ENCODE measurements at places on chromosomes 4 and X.
A peak's percentile ranks its signal among the peaks of the same experiment; 100 is the strongest.

DNA sequence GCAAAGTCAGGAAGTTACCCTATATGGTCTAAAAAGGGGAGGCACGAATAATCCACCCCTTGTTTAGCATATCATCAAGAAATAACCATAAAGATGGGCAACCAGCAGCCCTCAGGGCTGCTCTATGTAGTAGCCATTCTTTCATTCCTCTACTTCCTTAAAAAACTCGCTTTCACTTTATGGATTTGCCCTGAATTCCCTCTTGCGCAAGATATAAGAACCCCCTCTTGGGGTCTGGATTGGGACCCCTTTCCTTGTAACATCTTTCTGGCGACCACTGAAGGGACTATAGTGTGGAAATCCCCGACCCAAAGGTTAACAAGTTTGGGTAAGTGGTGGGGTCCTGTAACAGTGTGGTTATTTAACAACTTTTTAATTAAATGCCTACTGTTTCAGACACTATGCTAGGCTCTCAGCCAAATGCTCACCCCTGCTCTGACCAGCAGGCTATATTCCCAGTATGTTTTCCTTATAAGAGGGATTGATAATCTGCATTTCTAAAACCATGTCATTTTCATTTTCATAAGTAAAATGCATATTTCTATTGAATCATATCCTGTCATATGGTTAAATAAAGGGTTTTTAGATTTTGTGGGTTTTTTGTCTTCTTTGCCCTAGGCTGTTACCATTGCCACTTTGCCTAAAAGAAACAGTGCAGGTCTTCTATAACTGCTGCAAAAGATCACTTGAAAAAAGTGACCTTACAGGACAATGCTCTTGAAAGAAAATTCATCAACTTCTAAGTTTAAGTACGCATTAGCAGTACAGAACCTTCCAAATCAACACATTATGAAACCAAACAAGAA, 41.5 kb downstream of the ANAPC10 start:
- DNase-seq: no peak

GRCh38 chrX:114964374-114964773, 53.0 kb downstream of the IL13RA2 start:
- no peak for DNase-seq

GRCh38 chr4:55069248-55069647, 56.1 kb downstream of the KDR start:
- DNase-seq: no peak

DNA sequence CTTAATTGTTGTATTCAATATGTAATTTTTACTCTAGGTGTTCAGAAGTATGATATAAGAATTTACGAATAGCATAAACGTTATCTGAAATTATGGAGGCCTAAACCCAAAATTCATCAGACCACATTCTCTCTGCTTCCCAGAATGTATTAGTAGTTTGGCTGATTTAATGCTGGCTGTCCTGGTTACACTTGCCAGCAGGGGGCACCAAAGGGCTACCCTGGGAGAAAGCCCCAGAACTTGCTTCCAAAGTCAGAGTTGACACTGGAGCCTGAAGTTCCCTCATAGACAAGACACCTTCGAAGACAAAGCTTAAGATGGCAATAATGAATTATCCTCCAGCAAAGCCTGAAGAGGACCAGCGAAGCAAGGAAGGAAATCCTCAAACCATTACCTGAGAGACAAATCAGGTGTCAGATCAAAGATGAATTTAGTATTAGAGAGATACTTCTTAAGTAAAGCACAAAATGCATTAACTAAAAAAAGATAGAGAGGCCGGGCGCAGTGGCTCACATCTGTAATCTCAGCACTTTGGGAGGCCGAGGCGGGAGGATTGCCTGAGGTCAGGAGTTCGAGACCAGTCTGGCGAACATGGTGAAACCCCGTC, 11.3 kb upstream of the ANOS1 start:
- DNase-seq: peak; percentile 46

DNA sequence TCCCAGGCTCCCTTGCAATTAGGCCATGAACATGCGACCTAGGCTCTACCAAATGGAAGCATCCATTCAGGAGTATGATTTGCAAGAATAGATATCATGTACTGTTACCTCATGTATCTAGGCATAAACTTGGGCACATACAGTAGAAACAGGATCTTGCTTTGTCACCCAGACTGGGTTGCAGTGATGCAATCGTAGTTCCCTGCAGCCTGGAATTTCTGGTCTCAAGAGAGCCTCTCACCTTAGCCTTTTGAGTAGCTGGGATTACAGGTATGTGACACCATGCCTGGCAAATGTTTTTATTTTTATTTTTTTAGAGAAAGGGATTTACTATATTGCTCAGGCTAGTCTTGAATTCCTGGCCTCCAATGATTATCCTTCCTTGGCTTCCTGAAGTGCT, 994.2 kb downstream of the ADGRL3 start:
- DNase-seq: no peak

GRCh38 chr4:183543435-183543834, 38.6 kb downstream of the ING2 start:
- DNase-seq: no peak

DNA sequence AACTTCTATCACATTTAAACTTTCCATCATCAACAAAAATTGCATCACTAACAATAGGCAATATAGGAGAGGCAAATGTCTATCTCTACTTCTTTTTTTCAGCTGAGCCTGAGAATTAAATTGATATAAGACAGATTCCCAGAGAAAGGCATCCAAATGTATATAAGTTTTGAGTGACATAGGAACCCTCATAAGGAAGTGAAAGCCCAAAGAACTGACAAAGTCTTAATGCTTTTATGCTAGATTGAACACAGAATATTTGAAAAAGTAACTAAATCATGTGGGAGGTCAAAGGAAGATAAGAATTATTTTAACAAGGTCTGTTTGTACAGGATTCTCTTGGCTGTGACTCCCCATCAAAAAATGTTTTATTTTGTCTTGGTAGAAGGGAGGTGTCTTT, 714.9 kb downstream of the GRXCR1 start:
- no peak for DNase-seq

- DNase-seq: no peak
These were observed 1.8 kb downstream of the TLL1 start for GRCh38 chr4:165874791-165875371.

DNA sequence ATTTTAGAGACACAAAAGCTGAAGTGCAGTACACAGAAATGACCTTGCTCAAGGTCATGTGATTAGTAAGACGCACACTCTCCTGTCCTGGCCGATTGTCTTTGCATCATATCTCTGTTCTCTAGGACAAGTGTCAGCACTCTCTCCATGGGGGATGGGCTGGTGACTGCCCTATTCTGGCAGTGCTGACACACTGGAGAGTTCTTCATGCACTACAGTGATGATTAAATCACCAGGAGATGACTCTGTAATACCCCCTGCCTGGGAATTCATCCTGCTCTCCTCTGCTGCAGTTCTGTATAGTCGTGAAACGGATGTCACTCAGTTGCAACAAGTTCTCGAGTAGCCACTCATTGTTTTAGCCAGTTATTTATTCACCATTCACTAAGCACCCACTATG, 5.3 kb upstream of the SHISA3 start:
- no peak for DNase-seq

DNA sequence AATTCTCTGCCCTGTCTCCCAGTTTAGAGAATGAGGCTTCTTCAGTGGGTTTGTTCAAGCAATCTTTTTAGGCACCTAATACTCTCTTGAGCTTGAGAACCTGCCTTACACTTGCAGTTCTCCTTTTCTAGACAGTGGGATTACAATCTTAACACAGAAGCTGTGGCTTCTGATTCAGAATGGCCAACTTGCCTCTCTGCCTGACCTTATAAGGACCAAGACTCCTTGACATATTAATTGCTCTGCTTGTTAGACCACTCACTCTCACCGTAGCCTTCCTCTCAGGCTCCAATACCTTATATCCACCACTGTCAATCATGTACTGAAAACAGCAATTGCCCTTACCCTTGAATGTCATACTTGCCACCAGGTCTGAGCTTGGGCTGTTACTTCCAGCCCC, 338.7 kb upstream of the MAOA start:
- DNase-seq: no peak

- no peak for DNase-seq
These were observed 69.0 kb downstream of the DCK start for GRCh38 chr4:71062436-71062835.
